Bone marrow (tissue), 2 donors: ENCODE measurements at places on chromosomes 11 and 22.

DNA sequence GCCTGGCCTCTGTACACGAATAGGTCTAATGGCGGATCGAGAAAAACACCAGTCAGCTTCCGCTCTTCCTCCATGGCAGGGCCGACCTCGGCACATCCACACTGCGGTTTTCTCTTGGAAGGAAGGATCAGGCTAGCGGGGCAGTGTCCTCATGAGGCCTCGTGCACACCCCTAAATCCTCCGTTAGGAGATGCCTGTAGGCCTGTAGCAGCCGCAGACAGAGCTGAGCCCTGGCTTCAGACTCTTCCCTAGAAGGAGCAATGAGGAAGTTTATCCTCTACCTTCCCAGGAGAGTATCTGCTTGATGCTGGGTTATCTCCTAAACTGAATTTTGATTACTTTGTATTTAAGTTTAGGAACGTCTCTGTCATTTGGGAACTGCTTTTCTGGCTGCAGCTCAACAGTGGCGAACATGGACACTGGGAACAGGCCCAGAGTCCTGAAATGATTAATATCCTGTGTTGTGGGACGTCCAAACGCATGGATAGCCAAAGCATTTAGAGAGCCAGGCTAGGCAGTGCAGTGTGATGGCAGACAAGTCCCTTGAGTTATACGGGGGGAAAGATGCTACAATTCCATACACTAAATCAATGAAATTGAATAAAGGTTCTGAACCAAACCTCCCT is 16.5 kb upstream of the BMAL1 start:
- DNase-seq, result no peak

GRCh38 chr11:16262645-16262955 is 93.7 kb downstream of the SOX6 start:
- DNase-seq, result no peak

DNA sequence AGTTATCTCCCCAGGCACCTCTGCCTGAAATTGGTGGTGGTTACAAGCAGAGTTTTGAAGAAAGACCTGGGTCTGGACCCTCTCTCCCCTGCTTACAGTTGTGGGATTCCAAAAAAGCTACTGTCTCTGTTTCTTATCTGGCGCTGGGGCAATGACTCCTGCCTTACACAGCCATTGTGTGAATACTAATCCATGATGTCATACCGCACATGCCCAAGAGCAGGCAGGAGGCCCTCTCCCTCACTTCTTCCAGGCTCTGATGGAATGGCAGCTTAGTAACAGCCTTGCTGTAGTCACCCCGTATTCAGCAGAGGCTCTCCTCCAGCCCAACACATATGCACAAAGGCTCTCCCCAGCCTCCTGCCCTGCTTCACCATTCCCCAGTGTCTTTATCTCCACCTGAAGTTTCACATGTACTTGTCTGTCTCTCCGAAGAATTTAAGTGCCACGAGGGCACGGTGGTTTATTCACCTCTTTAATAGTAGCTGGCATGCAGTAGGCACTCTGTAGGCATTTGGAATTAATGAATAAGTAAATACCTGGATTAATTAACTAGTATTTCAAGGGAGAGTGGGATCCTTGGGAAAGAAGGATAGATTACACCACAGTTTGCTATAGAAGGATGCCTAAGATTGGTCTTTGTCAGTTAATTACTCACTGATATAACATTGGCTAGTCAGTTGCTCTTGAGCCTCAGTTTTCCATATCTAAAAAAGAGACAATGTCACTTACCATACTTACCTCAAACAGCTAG is 165.6 kb downstream of the ETS1 start:
- no peak for DNase-seq

GRCh38 chr11:57900320-57900719 is 123.4 kb upstream of the OR9Q1 start:
- DNase-seq, result no peak

DNA sequence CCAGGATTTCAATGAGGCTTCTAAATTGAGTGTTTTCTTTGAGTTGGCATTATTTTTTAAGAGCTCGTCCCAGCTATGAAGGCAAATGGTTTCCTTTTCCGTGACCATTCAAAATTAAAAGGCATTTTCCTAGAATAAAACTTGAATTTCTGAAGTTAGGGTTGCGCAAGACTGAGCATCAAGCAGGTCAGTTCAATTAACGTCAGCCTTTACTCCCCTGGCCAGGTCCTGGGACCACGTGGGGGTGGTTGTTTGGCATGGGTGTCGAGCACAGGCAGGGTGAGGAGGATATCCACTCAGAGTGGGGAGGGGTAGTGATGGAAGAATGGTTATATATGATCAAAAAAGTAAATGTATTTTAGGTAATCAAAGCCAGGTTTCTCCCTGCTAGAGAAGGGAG is 43.4 kb upstream of the TSKU start:
- DNase-seq, result no peak

DNA sequence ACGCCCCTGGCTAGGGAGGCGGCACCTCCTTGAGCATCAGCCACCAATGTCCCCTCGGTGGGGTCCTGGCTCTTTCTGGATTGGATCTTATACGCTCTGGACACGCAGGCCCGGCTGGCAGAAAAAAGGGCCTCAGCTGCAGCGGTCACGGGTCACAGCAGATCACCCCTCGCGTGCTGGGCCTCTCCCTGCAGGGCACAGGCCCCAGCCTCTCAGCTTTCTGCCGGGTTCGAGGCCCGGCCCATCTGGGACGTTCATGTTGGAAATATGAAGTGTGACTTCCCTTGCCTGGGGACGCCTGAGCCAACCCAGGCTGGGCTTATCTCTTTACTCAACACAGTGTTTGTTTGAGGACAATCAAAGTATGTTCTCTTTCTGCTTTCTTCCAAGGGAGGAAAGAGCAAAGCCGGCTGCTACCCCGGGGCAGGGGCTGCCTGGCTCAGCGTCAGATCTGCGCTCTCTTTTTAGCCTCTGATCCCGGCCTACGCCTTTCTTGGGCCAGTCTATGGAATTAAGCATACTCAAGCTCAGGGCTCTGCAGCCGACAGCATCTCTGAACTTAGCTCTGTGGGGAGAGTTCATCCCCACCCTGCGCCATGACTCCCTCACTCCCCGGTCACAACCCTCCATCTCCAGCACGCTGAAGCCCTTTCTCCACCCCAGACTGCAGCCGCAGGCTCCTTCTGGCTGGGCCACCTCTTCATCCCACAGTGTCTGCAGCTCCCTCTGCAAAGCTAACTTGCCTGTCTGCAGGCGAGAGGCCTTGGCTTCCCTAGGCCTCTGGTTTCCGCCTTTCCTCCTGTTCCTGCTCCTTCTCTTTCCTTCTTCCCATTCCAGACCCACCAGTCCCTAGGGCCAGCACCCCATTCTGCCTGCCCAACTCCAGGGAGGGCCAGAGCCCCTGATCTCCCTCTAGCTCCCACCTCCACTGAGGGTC is 38.8 kb downstream of the ADAMTS15 start:
- no peak for DNase-seq

DNA sequence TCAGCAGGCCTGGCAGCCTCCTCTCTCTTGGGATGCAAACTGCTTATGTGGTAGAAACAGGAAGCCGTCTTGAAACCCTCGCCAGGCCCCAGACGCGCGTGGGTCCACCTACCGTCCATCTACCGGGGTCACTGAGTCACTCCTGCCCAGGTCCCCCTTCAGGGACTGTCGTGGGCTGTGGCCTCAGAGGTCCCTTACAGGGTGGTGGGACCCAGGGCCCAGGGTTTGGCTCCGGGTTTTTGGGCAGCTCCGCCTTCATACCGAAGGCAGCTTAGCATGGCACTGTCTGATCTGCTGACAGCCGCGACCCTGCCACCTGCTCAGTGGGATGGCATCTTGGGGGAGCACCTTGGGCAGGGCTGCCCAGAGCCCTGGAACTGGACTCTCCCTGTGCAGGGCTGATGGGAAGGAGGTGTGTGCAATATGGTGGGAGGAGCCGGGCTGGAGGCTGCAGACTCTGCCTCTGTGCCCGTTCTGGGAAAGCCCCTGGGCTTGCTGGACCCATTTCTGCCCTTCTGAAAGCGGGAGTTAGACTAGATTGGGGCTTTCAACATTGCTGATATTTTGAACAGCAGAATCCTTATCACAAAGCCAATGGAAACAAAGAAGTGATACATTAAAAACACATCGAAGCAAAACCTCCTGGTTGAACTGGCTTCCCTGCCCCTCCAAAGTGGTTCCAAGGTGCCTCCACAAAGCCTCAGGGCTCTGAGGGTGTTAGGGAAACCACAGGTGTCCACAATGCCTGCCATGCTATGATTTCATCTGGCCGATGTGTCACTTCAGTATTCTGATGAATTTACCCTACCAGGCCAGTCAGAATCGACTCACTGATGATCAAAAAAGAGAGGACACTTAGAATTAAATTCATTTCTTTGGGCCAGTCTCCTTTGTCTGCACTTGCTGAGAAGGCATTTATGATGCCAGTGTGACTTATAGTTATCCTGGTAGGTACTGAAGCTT is 316.5 kb downstream of the KIRREL3 start:
- DNase-seq, result no peak

DNA sequence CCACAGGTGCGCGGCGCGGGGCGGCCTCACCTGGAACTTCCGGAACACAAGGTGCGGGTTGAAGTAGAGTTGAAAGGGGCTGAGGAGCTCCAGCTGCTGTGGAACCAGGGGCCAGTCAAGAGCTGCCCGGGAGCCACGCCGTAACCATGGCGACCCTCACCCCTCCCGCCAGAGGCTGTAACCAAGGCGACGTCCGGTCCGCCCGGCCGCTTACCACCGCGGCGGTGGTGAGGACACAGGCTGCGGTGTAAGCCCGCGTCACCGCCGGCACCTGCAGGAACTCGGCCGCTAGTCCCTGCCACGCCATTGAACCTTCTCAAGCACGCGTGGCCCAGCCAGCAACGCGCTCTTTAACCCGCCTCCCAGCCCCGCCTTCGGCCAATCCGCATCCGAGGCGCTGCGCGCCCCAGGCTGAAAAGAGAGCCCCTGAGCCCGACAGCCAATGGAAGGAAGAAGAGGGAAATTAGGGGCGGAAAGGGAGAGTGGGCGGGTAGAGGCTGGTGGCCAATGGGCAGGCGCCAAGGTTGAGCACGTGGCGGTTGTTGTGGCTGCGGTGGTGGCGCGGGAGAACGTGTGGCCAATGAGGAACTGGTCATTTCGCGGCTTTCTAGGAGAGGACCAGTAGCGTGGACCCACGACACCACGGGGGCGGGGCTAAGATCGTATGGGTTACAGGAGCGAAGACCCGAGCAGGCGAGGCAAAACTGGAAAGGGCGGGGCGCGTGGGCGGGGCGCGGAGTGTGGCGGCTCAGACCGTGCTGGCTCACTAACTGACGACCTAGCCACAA is at the start of gene DERL3:
TSS of gene DERL3 (minus strand) at position 326 of the 788 bp plus-strand sequence. CDS start at position 307, 19 bp downstream.
- DNase-seq, result peak; percentile 99

DNA sequence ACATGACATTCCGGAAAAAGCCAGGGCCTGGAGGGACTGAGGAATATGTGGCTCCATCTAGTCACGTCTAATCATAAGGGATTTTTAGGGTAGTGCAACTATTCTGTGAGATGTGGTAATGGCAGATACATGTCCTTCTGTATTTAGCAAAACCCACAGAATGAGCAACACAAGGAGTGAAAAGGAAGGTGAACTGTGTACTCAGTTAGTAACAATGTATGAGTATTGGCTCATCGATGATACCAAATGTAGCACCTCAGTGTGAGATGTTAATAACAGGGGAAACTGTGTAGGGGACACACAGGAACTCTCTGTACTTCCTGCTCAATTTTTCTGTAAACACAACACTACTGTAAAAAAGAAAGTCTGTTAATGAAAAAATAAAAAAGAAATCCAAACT is 42.0 kb upstream of the CARS1 start:
- DNase-seq, result no peak

GRCh38 chr22:23484651-23485050 is 95.4 kb downstream of the IGLL1 start:
- DNase-seq, result no peak

DNA sequence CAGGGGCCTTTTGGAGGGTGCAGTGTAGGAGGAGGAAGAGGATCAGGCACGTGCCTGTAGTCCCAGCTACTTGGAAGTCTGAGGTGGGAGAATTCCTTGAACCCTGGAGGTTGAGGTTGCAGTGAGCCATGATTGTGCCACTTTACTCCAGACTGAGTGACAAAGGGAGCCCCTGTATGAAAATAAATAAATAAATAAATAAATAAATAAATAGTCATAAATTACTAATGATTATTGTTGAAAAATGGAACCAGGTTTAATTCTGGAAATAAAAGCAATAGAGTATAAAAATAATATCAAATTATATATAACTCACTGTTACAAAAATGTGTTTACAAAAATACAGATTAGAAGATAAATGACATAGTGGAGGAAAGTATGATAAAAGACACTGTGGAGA is 37.9 kb downstream of the GRIA4 start:
- no peak for DNase-seq

DNA sequence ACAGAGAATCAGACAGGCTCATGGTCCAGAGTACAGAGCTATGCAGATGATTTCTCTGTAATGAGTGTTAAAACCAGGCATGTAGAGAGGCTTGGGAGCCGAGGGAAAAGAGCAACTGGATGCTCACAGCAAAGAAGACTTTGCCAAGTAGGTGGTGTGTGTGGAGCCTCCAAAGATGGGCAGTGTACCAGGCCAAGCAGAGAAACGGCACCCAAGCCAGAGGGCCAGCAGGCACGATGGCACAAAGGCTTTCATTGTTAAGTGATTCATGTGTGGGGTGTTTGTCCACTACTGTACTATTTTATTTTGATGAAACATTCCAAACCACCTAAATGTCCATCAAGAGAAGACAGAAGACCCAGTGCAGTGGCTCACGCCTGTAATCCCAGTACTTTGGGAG is 11.1 kb downstream of the RANGAP1 start:
- DNase-seq, result no peak
